Panc1 (cell line): ENCODE measurements at places on chromosomes 6 and 20. TPM values are rescaled to one million over a fixed set of nuclear protein-coding genes. Genes with fewer than 3 reads are reported as not detected.

The SSTR4 gene
- not detected for total RNA-seq

The PIM1 gene
- 42.1 TPM for total RNA-seq

The HAO1 gene
- 0.13 TPM for total RNA-seq

The COX4I2 gene
- total RNA-seq = not detected

The NUS1 gene
- 57.3 TPM for total RNA-seq

The STMND1 gene
- not detected for total RNA-seq

The KCNB1 gene
- 11.1 TPM for total RNA-seq

The WFDC10B gene
- total RNA-seq = not detected

The TGM3 gene
- total RNA-seq = not detected

The SLC16A10 gene
- 0.18 TPM for total RNA-seq

The FAM162B gene
- not detected for total RNA-seq

The BPIFB4 gene
- total RNA-seq = not detected

The GGTLC1 gene
- 0.18 TPM for total RNA-seq

The FNDC11 gene
- total RNA-seq = 1.3 TPM

The FILIP1 gene
- total RNA-seq = 0.26 TPM

The OPRM1 gene
- not detected for total RNA-seq

The TREML4 gene
- not detected for total RNA-seq

The EYA4 gene
- not detected for total RNA-seq

The TAGAP gene
- 0.13 TPM for total RNA-seq

The ALDH8A1 gene
- not detected for total RNA-seq

The DPPA5 gene
- not detected for total RNA-seq

The RFX6 gene
- total RNA-seq = not detected

The GSTA2 gene
- total RNA-seq = not detected

The RBPJL gene
- total RNA-seq = 0.18 TPM

The SLC35D3 gene
- total RNA-seq = not detected

The SLC22A16 gene
- total RNA-seq = not detected

The HLA-DQB1 gene
- 0.51 TPM for total RNA-seq

The OR2J3 gene
- total RNA-seq = not detected

The CLPSL1 gene
- not detected for total RNA-seq

The SUMO4 gene
- 1.1 TPM for total RNA-seq

The HLA-DMB gene
- total RNA-seq = 0.44 TPM

The LCA5 gene
- 7.0 TPM for total RNA-seq

The KCNK16 gene
- not detected for total RNA-seq

The NKAPL gene
- total RNA-seq = not detected
